ENCODE measurements at places on chromosomes 11 and 22.

GRCh38 chr11:132745306-132745705 lies 787.0 kb downstream of the OPCML start:
- no peak for DNase-seq

- no peak for DNase-seq
Observed at GRCh38 chr11:65026810-65027209, 429 bp upstream of the SNX15 start.

DNA sequence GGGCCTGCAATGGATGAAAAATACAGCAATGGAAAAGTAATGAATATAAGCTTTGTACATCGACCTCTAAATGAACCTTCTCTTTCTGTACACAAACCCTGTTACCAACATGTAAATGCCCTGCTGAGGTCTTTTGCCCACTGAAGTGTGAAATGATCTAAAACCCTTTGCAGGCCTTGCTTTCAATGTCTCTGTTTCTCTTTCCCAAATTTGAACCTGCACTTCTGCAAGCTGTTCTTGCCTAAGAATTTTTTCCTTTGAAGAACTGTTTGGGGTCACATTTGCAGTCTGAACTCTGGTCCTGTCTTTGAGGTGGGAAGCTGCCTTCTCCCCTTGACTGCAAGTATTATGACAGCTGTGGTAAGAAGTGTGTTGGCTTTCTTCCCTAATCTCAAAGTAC lies 1237.1 kb downstream of the FAM181B start:
- no peak for DNase-seq

- DNase-seq, result no peak
Observed at GRCh38 chr11:75768909-75769771, 562 bp downstream of the DGAT2 start.

- no peak for DNase-seq
Observed at GRCh38 chr11:12019337-12019736, 10.9 kb upstream of the DKK3 start.

DNA sequence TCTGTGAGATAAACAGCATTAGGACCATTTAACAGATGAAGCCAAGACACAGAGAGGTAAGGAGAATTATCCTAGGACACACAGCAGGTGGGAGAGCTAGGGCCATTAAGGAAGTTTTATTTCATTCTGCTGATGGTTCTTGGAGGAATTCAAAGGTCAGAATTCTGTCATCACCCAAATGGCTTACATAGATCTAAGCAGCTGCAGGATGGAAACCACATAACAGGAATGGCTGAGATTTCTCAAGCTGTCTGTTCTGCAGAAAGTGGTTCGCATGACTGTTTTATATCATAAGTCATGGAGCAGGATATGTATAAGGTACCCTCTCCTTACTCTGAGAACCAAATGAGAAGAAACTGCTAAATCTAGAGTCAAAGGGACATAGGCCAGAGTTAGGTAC lies 163.2 kb upstream of the NARS2 start:
- DNase-seq, result no peak

DNA sequence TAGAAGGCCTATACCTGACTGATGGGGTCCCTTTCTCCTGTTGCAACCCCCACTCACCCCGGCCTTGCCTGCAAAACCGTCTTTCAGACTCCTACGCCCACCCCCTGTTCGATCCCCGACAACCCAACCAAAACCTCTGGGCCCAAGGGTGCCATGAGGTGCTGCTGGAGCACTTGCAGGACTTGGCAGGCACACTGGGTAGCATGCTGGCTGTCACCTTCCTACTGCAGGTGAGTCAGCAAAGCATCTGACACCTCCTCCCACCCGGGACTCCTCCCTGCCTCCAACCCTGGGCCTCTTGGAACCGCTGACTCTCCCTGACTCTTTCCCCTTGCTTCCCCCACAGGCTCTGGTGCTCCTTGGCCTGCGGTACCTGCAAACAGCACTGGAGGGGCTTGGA lies 1.2 kb downstream of the ROM1 start:
- DNase-seq, result no peak

DNA sequence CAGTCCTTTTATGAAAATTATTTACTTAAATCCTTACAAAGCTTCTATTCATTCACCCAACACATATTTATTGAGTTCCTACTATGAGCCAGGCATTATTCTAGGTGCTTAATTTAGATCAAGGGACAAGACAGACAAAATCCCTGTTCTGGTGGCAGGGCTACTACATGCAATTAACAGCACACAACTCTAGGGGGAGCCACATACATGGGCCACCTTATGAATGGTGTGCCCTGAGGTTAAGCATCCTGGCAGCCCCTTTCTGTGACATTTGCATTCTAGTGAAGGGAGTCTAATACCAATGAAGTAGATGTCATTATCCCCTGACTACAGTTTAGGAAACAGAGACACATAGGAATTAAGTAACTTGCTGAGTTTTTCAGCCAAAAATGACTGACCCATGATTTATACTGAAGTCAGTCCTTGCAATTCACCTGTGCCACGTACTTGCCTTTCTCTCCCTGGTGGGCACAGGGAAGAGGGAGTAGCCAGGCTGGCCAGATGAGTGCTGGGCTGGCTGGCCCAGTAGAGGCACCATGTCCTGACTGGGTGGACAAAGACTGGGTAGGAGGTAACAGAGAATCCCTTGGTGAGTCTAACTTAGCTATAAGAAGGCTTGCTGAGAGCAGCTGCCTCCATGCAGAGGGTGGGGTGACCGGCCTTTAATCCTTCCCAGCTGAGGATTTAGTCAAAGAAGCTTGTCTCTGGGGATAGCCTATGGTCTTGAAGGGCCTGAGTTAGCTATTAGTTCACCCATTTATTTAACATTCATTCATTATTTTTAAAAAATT lies 52.0 kb upstream of the ELF5 start:
- DNase-seq, result no peak

- no peak for DNase-seq
Observed at GRCh38 chr11:62575156-62575555, 1.5 kb upstream of the EEF1G start.

- DNase-seq, result peak; percentile 55
Observed at GRCh38 chr22:47162865-47163264, 400.4 kb downstream of the TBC1D22A start.

- DNase-seq, result peak; percentile 59
Observed at GRCh38 chr11:57131080-57131790, 50.5 kb upstream of the LRRC55 start.

GRCh38 chr11:60615497-60615896 lies 83.9 kb upstream of the MS4A8 start:
- no peak for DNase-seq

DNA sequence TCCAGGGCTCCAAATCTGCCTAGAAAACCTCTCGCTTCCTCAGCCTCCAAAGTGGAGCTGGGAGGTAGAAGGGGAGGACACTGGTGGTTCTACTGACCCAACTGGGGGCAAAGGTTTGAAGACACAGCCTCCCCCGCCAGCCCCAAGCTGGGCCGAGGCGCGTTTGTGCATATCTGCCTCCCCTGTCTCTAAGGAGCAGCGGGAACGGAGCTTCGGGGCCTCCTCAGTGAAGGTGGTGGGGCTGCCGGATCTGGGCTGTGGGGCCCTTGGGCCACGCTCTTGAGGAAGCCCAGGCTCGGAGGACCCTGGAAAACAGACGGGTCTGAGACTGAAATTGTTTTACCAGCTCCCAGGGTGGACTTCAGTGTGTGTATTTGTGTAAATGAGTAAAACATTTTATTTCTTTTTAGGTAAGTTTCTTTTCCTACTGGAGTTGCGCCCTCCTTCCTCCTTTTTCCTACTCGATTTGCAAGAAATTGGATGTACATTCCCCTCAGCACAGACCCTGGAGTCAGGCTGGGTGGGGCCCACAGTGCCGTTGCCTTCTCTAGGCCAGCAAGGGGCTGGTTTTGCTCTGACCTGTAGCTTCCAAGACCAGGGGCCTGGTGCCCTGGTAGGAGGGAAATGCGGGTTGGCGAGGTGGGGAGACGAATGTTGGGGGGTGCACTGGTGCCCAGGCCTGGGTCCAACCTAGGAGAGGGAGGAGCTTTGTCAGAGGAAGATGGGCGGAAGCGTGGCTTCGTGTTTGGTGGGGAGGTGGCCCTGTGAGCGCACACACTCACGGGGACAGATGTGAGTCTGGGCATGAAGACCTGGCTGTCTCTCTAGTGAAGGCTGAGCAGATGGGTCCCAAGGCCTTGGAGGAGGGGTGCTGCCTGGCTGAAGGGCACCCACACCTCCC lies 50.6 kb downstream of the ST14 start:
- DNase-seq, result peak; percentile 51

DNA sequence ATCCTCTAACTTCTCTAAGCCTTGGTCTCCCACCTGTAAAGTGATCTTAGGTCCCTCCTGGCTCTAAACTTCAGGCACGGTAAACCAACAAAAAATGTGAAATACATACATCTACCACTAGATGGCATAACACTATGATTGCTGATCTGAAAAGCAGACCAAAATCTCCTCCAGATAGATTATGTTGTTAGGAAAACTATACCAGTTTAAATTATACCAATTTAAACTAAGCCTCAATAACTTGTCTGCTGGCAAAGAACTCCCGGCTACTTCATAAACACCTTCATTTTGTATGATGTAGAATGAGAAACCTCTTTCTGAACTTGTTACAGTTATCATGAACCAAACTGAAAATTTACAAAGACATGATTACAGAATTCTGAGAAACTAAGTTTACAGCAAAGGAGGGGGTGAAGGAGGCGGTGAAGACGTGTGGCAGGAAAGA lies 85.9 kb downstream of the SBF2 start:
- no peak for DNase-seq

DNA sequence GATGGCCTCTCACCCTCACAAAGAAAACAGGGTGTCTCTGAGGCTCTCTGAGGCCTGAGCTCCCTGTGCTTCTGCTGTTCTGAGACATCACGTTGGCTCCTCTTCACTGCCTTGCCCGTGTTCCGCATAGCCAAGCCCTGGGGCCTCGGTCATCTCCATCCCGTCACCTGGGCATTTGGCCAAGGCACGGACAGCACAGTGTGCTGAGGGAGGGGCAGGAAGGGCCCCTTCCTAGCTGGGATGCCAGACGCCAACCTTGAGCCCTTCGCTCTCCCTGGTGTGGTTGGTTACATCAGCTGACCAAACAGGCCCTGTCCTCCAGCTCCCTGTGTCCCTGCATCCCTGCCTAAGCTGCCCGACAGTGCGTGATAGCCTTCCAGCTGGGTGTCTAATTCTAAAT lies 25.9 kb downstream of the MOV10L1 start:
- no peak for DNase-seq

DNA sequence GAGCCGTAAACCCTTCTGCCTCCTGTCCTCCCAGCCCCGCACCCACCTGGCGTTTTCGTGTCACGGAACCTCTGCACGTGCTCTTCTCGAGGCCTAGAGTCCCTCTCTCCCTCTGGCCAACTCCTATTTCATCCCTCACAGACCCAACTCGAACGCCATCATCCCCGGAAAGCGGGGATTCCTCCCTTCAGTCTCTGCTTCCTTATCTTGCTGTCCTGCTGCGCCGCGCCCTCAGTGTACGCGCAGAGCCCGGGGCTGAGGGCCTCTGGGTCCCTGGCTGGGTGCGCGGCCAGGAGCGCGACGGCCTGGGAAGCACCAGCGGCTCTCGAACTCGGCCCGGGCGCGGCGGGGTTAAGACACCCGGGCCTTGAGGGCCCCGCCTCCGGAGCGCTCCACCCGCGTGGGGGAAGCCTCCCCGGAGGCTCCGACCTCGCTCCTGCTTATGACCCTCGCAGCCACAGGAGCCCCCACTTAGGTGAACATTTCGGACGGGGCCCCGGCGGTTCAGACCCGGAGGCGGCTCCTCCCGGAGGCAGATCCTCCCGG lies 398 bp upstream of the ATG16L2 start:
- DNase-seq, result peak; percentile 93

GRCh38 chr11:859394-860131 lies 16.9 kb downstream of the TSPAN4 start:
- peak; percentile 89 for DNase-seq

- DNase-seq, result no peak
Observed at GRCh38 chr22:26806445-26807175, 149.2 kb downstream of the MIAT start.

- peak; percentile 81 for DNase-seq
Observed at GRCh38 chr11:60786811-60787567, 1.9 kb downstream of the MS4A10 start.

- no peak for DNase-seq
Observed at GRCh38 chr11:123421589-123421988, 8.5 kb upstream of the GRAMD1B start.

DNA sequence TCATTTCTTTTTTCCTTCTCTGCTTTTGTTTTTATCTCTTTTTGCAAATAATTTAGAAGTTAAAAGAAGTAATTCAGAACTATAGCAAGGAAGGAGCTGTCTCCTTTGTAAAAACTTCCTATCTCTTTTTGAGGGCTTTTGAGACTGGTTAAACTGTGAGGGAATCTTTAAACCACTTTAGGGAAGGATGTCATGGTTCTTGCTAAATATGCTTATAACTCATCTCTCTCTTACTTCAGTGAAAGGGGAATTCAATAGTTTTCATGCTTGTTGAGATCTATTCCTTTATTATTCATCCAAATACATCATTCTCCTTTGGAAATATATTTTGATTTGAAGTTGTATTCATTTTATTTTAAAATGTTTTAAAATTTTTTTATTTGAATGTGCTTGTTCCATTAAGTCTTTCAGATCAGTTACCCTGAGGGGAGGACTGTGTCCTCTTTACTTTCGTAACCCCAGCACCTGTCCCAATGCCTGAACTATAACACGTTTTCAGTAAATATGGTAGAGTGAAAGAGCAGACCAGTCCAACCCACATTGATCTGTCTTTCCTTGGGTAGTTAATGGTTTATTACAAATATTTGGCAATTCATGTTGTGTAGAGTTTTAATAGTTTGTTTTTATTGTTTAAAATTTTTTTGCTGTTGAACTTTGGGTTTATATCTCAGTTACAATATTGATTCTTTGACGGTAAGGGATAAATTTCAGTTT lies 27.5 kb downstream of the AMOTL1 start:
- no peak for DNase-seq

GRCh38 chr11:11960687-11961086 lies 47.7 kb downstream of the DKK3 start:
- no peak for DNase-seq

GRCh38 chr22:39129746-39130145 lies 22.7 kb downstream of the CBX7 start:
- no peak for DNase-seq

DNA sequence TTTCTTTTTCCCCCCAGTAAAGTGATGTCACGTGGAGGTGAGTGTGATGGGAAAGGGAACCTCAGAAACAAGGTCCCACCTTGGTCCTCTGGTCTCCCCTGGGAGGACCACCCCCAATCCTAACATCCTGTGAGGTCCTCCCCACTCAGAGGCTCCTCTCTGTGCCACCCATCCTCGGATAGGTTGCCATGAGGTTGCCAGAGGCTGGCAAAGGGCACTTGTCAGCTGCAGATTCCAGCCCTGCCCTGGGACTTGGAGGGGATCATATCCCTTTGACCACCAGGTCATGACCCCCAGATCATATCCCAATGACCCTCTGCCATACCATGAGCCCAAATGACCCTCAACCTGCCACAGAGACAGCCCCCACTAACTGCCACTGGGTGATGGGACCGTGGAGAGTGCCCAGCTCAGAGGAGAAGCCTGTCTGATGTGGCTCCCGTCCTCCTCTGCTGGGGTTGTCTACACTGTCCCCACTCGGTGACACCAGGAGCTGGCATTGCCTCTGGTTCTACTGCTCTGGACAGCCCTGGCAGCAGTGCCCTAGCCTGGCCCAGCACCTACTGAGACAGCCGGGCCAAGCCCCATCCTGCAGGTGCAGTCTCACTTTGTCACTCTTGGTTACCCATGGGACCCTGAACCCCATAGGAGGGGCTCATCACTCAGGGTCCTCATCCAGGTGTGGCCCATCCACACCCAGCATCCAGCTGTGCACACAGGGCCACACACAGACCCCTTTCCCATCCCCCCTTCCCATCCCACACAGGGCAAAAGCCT lies 90.2 kb upstream of the KCNQ1OT1 start:
- DNase-seq, result peak; percentile 49

GRCh38 chr11:113345978-113346377 lies 31.6 kb downstream of the TTC12 start:
- no peak for DNase-seq

All from sciatic nerve (tissue), 2 donors.